ENCODE measurements at places on chromosomes 1 and 21.

DNA sequence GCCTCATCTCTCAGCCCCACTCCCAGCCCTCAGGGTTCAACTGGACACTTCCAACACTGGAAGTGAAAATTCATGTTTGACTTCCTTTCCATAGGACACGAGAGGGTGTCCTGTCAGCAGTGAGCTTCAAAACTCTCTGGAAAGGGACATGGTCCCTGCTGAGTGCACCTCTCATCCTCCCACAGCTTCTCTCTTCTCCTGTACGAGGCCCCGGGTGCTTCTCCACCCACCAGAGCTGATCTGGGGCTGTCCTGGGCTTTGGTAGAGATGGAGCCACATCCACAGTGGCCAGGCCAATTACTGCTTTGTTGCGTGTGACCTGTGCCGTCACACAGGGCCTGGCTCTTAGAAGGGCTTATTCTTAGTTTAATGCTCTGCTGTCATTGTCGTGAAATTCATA, 182.3 kb downstream of the RRAGC start:
- H3K36me3 ChIP-seq, result no peaks in the 10 kb centered on the region
- H3K27ac ChIP-seq, result no peak overlapping the region
- no peak overlapping the region for H3K4me3 ChIP-seq
- H3K27me3 ChIP-seq, result no peaks in the 10 kb centered on the region
- DNase-seq, result no peak
- H3K4me1 ChIP-seq, result no peaks in the 10 kb centered on the region

DNA sequence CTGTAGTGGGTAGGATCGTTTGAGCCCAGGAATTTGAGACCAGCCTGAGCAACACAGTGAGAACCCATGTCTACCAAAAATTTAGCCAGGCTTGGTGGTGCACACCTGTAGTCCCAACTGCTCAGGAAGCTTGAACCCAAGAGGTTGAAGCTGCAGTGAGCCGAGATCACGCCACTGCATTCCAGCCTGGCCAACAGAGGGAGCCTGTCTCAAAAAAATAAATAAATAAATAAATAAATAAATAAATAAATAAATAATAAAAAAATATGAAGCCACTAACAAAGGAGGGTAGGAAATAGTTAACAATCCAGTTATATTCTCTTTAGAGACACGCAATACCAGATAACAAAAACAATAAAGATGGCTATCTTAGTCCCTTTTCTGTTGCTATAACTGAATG, 11.9 kb upstream of the CBR3 start:
- no peaks in the 10 kb centered on the region for H3K36me3 ChIP-seq
- H3K27ac ChIP-seq, result no peak overlapping the region
- H3K27me3 ChIP-seq, result no peaks in the 10 kb centered on the region
- H3K4me1 ChIP-seq, result peaks cover 17% of the 10 kb centered on the region

DNA sequence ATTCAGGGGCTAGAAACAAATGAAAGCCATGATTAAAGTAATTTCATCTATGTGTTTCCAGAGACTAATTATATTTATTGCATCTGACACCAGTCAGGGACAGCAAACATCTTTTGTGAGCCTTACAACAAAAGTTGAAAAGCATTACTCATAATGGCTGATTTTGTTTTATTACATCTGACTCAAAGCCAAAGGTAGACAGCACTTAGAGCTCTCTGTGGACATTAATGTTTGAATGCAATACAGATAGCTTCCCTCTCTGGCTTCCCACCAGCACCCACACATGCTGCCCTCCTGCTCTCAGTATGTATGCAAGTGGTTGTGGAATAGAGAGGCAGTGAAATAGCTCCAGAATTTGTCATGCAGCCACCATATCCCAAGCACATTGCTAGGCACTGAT, 198.7 kb downstream of the SETD4 start:
- no peak for DNase-seq
- H3K36me3 ChIP-seq, result no peaks in the 10 kb centered on the region
- no peak overlapping the region for H3K27ac ChIP-seq
- H3K27me3 ChIP-seq, result peaks cover 21% of the 10 kb centered on the region

- H3K4me1 ChIP-seq, result peaks cover 48% of the 10 kb centered on the region
- DNase-seq, result peak; percentile 21
- H3K27ac ChIP-seq, result peak overlapping the region; percentile 86
- peak overlapping the region; percentile 20 for H3K4me3 ChIP-seq
- H3K36me3 ChIP-seq, result peaks cover 6% of the 10 kb centered on the region
Measured at GRCh38 chr1:178928976-178929375, 58.1 kb upstream of the ANGPTL1 start.
